ENCODE measurements at places on chromosomes 4 and X.
A peak's percentile ranks its signal among the peaks of the same experiment; 100 is the strongest.

GRCh38 chrX:67587946-67588624 lies 44.3 kb downstream of the AR start:
- no peak for DNase-seq

GRCh38 chr4:173199553-173199952 lies 30.9 kb downstream of the GALNT7 start:
- no peak for DNase-seq

DNA sequence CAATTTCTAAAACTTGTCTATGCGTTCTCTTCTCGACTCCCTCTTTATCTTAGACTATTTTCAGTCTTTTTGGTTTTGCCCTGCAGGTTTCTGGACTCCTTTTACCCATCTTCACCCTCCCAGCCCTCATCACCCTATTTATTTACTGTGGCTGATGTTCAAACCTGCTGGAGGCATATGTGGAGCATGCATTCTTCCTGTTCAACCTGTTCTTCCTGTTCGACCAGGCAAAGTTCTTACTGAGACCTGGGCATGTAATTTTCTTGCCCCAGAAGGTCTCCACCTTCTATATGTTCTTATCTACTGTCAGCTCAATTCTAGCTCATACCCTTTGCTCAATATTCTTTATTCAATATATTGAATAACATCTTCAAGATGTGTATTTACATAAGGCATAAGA lies 69.4 kb upstream of the AGA start:
- DNase-seq: no peak

- DNase-seq: no peak
Observed at GRCh38 chrX:78619834-78620233, 39.3 kb downstream of the RTL3 start.

GRCh38 chrX:9351126-9351525 lies 113.7 kb upstream of the TBL1X start:
- no peak for DNase-seq

GRCh38 chrX:20361890-20362262 lies 95.2 kb upstream of the RPS6KA3 start:
- DNase-seq: no peak

DNA sequence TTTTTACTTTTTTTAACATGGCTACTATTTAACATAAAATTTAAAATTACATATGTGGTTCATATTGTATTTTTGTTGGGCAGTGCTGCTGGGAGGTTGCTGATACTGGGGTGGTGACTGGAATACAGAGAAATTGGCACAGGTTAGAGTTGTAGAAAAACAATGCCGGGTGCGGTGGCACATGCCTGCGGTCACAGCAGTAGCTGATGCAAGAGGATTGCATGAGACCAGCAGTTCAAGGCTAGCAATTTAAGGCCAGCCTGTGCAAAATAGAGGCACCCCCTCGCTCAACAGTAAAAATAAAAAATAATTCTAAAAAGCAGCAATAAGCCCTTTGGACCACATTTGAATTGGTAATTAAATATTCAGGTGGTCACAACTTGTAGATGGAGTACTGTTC lies 11.8 kb upstream of the CPE start:
- DNase-seq: no peak

GRCh38 chr4:143202824-143203223 lies 18.1 kb downstream of the USP38 start:
- DNase-seq: peak; percentile 54

DNA sequence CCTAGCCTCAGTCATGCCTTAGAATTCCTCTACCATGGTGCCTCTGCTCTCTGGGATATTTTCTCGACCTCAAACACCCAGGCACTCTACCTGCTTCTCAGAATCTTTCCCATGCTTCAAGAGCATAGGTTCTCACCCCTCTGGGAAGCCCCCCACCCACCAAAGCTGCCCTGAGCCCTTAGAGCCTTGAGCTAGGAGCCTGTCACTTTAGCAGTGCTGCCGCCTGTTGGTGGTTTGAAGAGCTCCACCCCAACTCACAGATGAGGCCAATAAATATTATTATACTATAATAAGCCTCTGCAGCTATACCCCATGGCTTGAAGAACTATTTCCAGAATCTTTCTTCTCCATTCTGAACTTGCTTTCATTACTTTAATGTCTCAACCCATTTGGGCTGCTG lies 109.7 kb downstream of the RTL5 start:
- peak; percentile 22 for DNase-seq

- DNase-seq: no peak
Observed at GRCh38 chr4:90951037-90951436, 823.8 kb downstream of the CCSER1 start.

GRCh38 chr4:111720866-111721265 lies 424.4 kb upstream of the FAM241A start:
- DNase-seq: no peak

GRCh38 chrX:11672213-11672612 lies 6.5 kb upstream of the ARHGAP6 start:
- DNase-seq: no peak

DNA sequence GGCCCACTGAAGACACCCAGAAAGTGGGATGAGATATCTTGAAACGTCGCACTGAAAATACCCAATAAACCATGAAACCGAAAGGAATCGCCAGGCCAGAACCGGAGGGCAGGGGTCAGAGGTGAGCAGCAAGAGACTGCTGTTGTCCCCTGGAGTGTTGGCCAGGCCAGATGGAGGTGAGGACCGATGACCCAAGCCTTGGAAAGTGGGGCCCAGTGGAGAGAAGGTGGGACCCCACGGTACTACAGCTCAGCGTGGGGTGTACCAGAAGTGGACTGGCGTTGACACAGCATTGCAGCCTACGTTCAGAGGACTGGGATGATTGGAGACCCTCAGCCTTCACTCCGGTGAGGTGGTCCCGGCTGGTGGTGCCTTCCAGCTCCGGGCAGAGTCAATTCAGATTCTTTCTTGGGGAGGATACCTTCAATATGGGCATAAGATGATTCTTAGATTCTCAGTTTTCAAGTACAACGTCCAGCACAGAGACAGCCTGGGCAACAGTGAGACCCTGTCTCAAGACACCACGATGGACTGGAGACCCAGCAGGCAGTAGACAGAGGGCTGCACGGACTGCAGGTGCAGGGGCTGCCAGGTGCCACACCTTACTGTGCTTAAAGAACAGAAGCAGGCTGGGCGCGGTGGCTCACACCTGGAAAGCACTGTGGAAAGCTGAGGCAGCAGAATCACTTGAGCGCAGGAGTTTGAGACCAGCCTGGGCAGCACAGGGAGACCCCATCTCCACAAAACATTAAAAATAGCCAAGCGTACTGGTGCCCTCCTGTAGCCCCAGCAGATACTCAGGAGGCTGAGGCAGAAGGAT lies 23.3 kb downstream of the MAEA start:
- DNase-seq: no peak

GRCh38 chr4:1183985-1184773 lies 11.8 kb upstream of the SPON2 start:
- DNase-seq: peak; percentile 51

GRCh38 chr4:139675651-139676050 lies 10.0 kb downstream of the MGST2 start:
- DNase-seq: no peak

DNA sequence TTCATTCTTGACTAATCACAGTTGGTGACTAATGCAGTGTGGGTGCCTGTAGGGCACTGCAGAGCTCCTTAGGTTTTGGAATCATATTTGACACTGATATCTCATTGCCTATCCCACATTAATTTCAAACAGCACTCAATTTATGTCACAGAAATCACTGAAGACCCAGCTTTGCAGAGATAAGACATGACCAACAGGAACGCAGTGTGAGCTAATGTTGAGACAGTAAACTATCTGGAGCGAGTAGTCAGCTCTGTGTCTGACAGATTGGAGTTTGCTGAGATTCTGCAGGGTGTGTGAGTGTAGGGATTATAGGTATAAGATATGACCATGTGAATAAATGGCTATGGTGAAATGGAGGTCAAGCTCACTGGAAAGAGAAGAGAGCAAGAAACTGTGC lies 1586.1 kb upstream of the AGA start:
- DNase-seq: no peak

DNA sequence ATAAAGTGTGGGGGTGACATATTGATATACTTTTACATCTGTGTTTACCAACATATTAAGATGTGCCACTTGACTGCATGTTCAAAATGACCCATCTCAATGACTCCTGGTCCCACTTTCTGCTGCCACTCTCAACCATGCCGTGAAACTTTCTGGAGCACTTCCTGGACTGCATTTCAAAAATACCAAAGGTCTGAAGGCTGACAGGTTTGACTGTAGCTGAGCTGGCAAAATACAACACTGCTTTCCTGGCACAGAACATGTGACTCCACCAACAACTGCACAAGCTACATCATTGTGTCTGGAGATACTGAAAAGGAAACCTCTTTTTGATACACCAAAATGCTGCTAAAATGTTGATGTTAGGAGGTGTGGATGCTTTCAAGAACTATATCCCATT lies 184.8 kb downstream of the UNC5C start:
- DNase-seq: no peak

GRCh38 chr4:96186593-96186992 lies 346.7 kb downstream of the PDHA2 start:
- no peak for DNase-seq

DNA sequence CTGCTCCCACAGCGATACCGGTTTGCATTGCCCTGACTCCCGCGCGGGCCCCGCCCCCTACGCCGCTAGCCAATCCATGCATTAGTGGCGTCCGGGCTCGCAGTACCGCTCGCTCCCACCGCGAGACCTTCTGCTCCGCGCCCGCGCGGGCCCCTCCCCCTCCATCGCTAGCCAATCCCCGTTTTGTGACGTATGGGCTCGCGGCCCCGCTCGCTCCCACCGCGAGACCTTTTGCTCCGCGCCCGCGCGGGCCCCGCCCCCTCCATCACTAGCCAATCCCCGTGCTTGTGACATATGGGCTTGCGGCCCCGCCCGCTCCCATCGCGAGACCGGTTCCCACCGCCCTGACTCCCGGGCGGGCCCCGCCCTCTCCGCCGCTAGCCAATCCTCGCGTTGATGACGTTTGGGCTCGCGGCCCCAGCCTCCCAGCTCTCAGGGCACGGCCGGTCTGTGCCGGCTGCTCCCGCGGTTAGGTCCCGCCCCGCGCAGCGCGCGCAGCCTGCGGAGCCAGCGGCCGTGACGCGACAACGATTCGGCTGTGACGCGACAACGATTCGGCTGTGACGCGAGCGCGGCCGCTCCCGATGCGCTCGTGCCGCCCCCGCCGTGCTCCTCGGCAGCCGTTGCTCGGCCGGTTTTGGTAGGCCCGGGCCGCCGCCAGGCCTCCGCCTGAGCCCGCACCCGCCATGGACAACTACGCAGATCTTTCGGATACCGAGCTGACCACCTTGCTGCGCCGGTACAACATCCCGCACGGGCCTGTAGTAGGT lies at the start of gene EMD:
Gene EMD, plus strand, starts transcription at position 497 of the 770 bp plus-strand sequence. Its CDS starts 190 bp downstream, at position 687.
- peak; percentile 94 for DNase-seq

- DNase-seq: peak; percentile 72
Observed at GRCh38 chr4:38856524-38857337, at the start of gene TLR6. Gene TLR6 (minus strand): TSS chr4:38856817. CDS start chr4:38829473, 27,344 bp downstream.

- no peak for DNase-seq
Observed at GRCh38 chrX:110210417-110211139, 107.3 kb downstream of the AMMECR1 start.

GRCh38 chr4:83267121-83267829 lies 17.3 kb downstream of the COQ2 start:
- DNase-seq: no peak

- no peak for DNase-seq
Observed at GRCh38 chr4:66430856-66431255, 760.6 kb upstream of the EPHA5 start.

GRCh38 chr4:102599886-102600285 lies 98.7 kb downstream of the NFKB1 start:
- no peak for DNase-seq

DNA sequence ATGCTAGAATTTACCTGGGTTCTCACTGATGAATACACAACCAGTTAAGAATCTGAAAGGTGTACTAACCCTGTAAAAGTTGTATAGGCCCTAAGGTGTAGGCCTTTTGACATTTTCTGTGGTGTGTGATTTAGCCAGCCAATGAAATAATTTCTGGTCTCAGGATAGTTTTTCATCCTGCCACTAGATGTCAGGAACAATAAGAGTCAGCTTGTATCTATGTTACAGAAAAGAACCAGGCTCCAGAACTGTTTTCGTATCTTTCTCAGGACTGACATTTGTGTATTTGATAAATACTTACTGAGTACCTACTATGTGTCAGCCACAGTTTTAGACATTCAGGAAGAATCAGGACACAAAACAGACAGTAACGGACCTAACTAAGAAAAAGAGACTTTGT lies 673.6 kb upstream of the TENM3 start:
- DNase-seq: peak; percentile 72

DNA sequence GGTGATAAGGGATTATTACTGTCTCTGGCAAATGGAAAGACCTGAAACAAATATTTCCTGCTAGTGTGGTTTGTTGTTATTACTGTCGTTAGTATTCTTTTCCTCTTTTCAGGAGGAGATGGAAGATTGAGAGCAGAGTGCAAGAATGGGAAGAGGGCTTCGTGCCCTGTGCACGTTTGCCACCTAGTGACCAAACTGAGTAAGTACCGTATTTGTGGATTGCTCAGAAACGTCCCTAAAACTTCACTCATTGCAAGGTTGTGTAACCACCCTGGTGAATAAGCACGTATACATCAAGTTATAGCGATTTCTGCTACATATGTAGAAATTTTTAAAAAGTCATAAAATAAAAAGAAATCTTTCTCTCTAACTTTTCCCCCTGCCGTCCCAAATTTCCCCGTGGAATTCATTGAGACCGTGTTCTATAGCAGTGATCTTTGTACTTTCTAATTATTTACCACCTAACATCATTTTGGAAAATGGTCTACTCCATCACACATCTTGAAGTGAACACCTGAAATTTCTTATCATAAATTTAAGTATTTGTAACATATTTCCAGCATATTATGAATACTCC lies 24.3 kb downstream of the LINC00632 start:
- DNase-seq: peak; percentile 56

GRCh38 chrX:68763481-68763880 lies 65.3 kb upstream of the EFNB1 start:
- no peak for DNase-seq
